ENCODE measurements at places on chromosomes 7 and 10. TPM values are rescaled to one million over a fixed set of nuclear protein-coding genes. Genes with fewer than 3 reads are reported as not detected.

- DNase-seq: no peak
Observed at GRCh38 chr10:120279196-120279595, 177.8 kb upstream of the PLPP4 start.

DNA sequence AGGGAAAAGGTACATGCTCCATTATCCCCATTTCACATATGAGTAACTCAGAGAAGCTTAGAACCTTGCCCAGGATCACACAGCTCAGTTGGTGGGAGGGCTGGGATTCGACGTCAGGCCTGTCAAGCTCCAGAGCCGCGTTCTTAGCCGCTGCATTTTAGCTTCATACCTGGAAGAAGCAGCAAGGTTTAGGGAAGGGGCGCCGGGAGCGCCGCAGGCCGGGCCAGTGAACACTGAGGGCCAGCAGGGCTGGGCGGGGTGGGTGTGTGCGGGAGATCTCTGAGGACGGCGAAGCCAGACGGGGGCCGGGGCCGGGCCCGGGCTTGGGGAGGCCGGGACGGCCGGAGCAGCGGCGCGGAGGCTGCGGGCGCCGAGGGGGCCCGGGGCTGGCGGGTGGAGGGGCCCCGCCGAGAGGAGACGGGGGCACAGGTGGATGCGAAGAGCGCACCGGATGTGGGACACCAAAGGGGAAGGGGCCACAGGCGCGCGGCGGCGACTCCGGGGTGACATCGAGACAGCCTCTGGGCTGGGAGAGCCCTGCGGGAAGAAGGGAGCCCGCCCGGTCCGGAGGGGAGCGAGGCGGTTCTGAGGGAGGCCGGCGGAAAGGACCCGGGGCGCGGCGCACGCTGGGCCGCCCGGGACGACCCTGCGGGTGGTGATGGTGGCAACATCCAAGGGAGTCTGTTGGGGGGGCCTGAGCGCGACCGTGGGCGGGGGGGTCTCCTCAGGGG is 498 bp downstream of the NDST2 start:
- peak; percentile 82 for DNase-seq

DNA sequence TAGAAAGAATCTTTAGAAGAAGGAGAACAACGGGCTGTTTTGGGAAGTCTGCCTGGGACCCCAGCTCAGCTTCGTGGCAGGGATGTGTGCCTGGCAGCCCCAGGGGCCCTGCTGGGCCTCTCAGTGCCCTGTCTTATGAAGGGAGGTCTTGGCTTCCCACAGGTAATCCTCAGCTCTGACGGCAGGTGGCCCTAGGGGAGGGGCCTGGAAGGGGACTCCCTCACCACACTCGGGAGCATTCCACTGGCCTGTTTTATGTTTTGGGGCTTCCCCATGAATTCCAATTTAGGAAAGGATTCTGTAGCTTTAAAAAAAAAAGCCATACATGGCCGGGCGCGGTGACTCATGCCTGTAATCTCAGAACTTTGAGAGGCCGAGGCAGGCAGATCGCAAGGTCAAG is 3.0 kb upstream of the DMBT1 start:
- DNase-seq: no peak

- DNase-seq: no peak
Observed at GRCh38 chr10:83603708-83604107, 535.6 kb upstream of the GHITM start.

GRCh38 chr10:31018962-31019361 is 12.7 kb downstream of the ZNF438 start:
- DNase-seq: no peak

DNA sequence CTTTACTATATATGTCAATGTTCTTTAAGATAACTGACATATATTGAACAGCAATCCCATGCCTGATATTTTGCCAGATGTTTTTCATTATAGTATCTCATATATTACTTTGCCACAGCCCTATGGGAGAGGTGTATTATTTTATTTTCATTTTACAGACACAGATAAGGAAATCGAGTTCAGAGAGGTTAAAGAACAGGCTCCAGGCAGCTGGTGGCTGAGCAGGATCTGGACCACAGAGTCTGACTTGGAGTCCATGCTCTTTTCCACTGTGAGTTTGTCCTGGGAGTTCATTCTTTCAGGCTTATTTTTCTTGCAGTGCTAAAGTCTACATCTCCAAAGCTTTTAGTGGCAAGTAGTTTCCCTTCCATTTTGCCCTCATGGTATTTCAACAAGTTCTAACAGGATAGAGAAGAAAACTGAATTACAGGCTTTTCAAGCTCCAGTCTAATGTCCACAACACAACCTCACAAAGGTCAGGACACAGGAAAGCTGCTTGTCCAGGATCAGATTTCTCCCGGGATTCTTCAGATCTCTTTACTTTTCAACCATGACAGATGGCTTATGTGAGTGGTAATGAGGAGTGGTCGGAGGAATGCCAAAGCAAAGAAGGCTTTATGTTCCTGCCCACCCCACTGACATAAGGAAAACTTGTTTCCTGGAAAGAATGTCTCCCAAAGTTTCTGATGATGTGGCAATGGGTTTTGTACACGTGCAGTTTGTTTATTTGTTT is 13.1 kb upstream of the SLC35B4 start:
- no peak for DNase-seq

DNA sequence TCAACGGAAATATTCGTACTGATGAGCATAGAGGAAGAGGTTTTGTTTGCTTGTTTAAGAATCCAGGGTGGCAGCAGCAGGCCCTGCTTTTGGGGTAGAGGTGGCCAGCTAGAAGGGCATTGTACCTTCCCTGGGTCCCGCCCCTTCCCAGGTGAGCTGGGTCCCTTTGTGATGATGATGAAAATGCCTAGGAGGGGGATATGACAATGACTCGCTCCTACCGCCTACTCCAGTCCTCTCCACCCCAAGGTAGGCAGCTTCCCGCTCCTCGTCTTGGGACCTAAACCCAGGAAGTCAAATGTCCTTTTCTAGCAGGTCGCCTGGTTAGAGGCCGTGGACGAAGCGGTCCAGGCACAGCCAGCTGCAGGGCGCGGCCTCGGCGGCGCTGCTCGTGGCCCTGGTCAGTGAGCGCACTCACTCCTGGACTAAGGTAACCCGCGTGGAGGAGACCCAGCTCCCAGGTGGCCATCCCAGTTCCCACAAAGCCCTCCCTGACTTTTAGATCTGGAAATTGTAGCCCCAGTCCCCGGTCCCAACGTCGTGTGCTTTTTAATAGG is 141.4 kb downstream of the LSMEM1 start:
- no peak for DNase-seq

- DNase-seq: no peak
Observed at GRCh38 chr7:32161708-32162107, 91.5 kb upstream of the PDE1C start.

DNA sequence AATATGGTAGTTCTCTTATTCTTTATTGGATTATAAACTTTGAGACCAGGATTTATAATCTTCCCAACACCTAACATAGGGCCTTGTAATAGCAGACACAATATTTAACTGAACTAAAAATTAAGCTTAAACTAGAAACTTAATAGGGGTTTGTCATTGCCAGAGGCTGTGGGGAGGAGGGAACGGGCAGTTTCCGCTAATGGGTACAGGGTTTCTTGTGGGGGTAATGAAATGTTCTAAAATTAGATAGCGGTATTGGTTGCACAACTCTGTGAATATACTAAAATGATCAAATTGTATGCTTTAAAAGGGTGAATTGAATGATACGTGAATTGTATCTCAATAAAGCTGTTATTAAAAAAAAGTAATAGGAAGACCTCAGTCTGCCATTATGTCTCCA is 45.4 kb downstream of the NT5C2 start:
- DNase-seq: no peak

GRCh38 chr10:35092851-35093250 is 2.7 kb upstream of the CUL2 start:
- no peak for DNase-seq

SFTPD gene
- not detected for total RNA-seq

KLLN gene
- 1.1 TPM for total RNA-seq

POLR1F gene
- 35.5 TPM for total RNA-seq

SLC37A3 gene
- total RNA-seq: 57.2 TPM

All from CD8-positive, alpha-beta memory T cell (primary cell).